ENCODE measurements at places on chromosomes 12 and 14. TPM values are rescaled to one million over a fixed set of nuclear protein-coding genes. Genes with fewer than 3 reads are reported as not detected.

- no peaks in the 10 kb centered on the region for H3K4me1 ChIP-seq
- H3K4me3 ChIP-seq = no peak overlapping the region
- H3K27ac ChIP-seq = no peak overlapping the region
- H3K27me3 ChIP-seq = no peaks in the 10 kb centered on the region
- no peak for DNase-seq
- H3K36me3 ChIP-seq = no peaks in the 10 kb centered on the region
These were observed 38.6 kb downstream of the BCL11B start for GRCh38 chr14:99233222-99234035.

GRCh38 chr12:121550974-121551634, 29.7 kb downstream of the KDM2B start:
- H3K27me3 ChIP-seq = no peaks in the 10 kb centered on the region
- H3K27ac ChIP-seq = no peak overlapping the region
- H3K4me3 ChIP-seq = no peak overlapping the region

DNA sequence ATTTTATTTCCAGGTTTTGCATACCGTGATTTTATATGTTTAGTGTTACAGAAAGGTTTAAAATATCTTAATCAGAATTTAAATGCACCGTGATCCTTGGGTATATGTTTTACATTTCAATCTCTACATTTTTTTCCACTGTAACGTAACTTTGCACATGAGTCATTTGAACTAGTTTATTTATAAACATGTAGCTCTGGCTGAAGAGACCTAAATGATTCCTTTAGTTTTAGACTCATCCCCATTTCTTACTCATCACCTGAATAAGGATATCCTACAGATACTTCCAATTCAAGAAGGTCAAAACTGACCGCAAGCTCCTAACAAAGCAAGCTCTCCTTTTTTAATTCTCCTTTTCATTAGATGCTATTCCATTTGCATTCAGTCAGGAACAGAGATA, 42.7 kb upstream of the SLC6A15 start:
- no peak overlapping the region for H3K27ac ChIP-seq
- H3K4me1 ChIP-seq = no peaks in the 10 kb centered on the region
- no peaks in the 10 kb centered on the region for H3K36me3 ChIP-seq
- no peak for DNase-seq

The TPPP2 gene
- total RNA-seq = not detected

The LRRC9 gene
- total RNA-seq = not detected

The FGF23 gene
- not detected for total RNA-seq

DNA sequence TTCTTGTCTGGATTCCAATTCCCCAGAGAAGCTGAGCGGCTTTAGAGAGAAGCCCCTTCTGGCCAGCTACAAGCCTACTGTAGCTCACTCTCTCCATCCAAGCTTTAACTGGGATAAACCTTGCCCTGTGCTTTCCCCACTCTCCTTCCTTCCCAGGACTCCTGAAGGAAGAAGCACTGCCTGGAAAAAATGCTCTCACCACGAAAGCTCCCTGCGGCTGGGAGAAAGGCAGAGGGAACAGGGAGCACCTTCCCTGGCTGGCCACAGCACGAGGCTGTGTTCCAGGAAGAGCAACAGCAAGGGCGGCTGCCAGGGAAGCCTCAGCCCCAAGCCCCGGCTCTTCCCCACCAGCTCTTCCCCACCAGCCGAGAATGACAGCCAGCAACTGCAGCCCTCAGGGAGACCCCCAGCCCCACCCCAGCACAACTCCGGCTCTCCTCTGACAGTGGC, 40.8 kb upstream of the PNMA1 start:
- H3K4me1 ChIP-seq = peaks cover 13% of the 10 kb centered on the region
- peak overlapping the region; percentile 91 for H3K27ac ChIP-seq
- no peaks in the 10 kb centered on the region for H3K27me3 ChIP-seq
- DNase-seq = no peak

All from kidney (tissue), 22 donors.